ENCODE measurements at places on chromosomes 1 and 21. TPM values are rescaled to one million over a fixed set of nuclear protein-coding genes. Genes with fewer than 3 reads are reported as not detected.

The RHBDL2 gene
- 1.4 TPM for total RNA-seq

The AKR7A3 gene
- total RNA-seq, result 0.49 TPM

The SLAMF9 gene
- total RNA-seq, result not detected

The CYP4A22 gene
- not detected for total RNA-seq

The SLC44A5 gene
- 1.6 TPM for total RNA-seq

Measured in endothelial cell of umbilical vein (primary cell).